GM12878 (cell line): ENCODE measurements at places on chromosomes 12 and 14.
A peak's percentile ranks its signal among the peaks of the same experiment; 100 is the strongest.

GRCh38 chr12:25102402-25102801 lies 92.6 kb downstream of the DNAI7 start:
- DNase-seq: no peak
- peaks cover 6% of the 10 kb centered on the region for H3K36me3 ChIP-seq
- H3K4me1 ChIP-seq: peaks cover 18% of the 10 kb centered on the region
- H3K27me3 ChIP-seq: no peaks in the 10 kb centered on the region

DNA sequence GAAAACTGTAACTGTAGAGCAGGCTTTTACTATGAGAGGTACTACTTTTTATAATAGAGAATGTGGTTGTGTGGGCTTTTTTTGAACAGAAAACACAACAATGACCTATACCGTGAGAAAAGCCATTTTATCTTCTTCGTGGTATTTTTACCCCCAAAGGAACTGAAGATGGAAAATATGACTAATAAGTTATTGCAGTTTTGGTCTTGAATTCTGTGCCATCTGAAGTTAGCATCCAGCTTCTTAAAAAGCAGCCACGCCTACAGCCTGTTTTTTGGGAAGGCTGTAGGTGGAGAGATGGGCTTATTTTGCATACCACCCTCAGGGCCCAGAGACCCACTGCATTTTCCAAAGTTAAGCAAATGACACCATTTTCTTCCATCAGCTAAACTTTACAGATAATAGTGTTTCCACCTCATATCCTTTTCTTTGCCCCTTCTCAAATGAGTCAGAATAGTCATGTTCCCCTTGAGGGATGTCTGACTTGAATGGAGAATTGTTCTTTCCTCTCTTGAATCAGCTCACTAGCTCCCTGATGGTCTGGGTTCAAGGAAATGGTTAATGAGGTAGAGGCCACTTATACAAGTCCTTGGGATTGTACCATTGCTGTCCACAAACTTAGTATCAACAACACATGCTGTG lies 53.0 kb downstream of the TBC1D30 start:
- no peaks in the 10 kb centered on the region for H3K27me3 ChIP-seq
- H3K4me3 ChIP-seq: peak overlapping the region; percentile 48
- peaks cover 2% of the 10 kb centered on the region for H3K36me3 ChIP-seq
- peak; percentile 78 for DNase-seq

GRCh38 chr14:32560209-32560857 lies 231.2 kb downstream of the AKAP6 start:
- no peaks in the 10 kb centered on the region for H3K36me3 ChIP-seq
- no peak overlapping the region for H3K4me3 ChIP-seq
- no peaks in the 10 kb centered on the region for H3K27me3 ChIP-seq
- DNase-seq: no peak
- H3K27ac ChIP-seq: no peak overlapping the region
- H3K4me1 ChIP-seq: no peaks in the 10 kb centered on the region

- H3K27me3 ChIP-seq: no peaks in the 10 kb centered on the region
- no peak overlapping the region for H3K4me3 ChIP-seq
- DNase-seq: no peak
- no peaks in the 10 kb centered on the region for H3K36me3 ChIP-seq
- H3K4me1 ChIP-seq: no peaks in the 10 kb centered on the region
These were observed 29.4 kb downstream of the CCER1 start for GRCh38 chr12:90925562-90925961.

DNA sequence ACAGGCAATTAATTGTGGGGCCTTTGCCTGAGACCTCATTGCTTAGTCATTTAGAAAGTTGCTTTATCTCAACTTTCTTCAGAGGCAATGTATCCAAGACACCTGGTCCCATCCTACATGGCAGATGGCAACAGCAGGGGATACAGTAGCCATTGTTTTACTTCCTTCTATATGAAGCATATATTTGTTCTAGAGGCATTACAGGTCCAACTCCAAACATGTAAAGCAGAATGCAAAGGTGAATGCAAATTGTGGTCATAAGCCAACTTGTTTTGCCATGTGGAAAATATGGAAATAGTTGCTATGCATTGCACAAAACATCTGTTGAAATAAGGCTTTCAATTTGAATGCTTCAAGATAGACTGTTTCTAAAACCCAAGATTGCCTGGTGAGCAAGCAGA lies 109.8 kb upstream of the BCAT1 start:
- H3K27me3 ChIP-seq: no peaks in the 10 kb centered on the region
- H3K36me3 ChIP-seq: peaks cover 14% of the 10 kb centered on the region
- DNase-seq: peak; percentile 58
- H3K4me1 ChIP-seq: peaks cover 39% of the 10 kb centered on the region

GRCh38 chr12:51407604-51408003 lies 16.4 kb upstream of the GALNT6 start:
- no peak for DNase-seq
- H3K4me3 ChIP-seq: no peak overlapping the region
- H3K36me3 ChIP-seq: no peaks in the 10 kb centered on the region
- H3K4me1 ChIP-seq: peaks cover 4% of the 10 kb centered on the region; the same call in 1 of the 2 replicates
- no peaks in the 10 kb centered on the region for H3K27me3 ChIP-seq

DNA sequence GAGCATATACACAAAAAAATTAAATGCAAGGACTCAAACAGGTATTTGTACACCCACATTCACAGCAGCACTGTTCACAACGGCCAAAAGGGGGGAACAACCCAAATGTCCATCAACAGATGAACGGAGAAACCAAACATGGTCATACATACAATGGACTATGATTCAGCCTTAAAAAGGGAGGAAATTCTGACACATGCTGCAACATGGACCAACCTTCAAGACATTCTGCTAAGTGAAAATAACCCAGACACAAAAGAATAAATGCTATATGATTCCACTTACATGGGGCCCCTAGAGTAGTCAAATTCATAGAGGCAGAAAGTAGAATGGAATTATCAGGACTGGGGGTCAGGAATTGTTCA lies 29.5 kb downstream of the ACTN1 start:
- no peak overlapping the region for H3K27ac ChIP-seq
- H3K4me1 ChIP-seq: peaks cover 12% of the 10 kb centered on the region; the same call in 1 of the 2 replicates
- no peaks in the 10 kb centered on the region for H3K36me3 ChIP-seq
- H3K27me3 ChIP-seq: no peaks in the 10 kb centered on the region
- H3K4me3 ChIP-seq: no peak overlapping the region

DNA sequence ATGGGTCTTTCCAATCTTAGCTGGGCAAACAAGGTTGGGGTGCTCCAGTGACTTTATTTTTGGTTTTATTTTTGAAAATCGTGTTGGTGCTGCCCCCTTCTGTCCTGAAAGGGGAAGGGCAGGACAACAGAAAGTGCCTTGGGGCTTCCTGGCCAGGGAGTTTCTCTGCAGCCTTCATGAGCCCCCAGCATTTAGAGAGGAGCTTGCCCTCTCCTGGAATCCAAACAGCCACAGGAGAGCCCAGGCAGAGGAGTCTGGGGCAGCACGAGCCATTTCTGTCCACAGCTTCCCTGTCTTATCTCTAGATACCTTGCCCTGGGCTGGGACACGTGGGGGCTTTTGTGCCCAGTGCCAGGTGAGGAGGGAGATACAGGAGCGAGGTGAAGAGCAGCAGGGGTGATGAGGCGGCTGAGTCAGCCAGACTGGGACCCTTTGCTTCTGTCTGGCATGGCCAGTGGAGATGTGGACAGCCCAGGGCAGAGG lies 4.4 kb upstream of the C1RL start:
- no peaks in the 10 kb centered on the region; the same call in 1 of the 2 replicates for H3K36me3 ChIP-seq
- H3K27ac ChIP-seq: peak overlapping the region; percentile 40; the same call in 1 of the 2 replicates
- no peak overlapping the region for H3K4me3 ChIP-seq
- no peaks in the 10 kb centered on the region for H3K27me3 ChIP-seq
- DNase-seq: no peak

GRCh38 chr12:51533799-51534198 lies 57.2 kb upstream of the SCN8A start:
- H3K27me3 ChIP-seq: no peaks in the 10 kb centered on the region
- DNase-seq: no peak
- no peaks in the 10 kb centered on the region for H3K4me1 ChIP-seq
- H3K36me3 ChIP-seq: no peaks in the 10 kb centered on the region
- no peak overlapping the region for H3K27ac ChIP-seq
- no peak overlapping the region for H3K4me3 ChIP-seq

- no peaks in the 10 kb centered on the region for H3K27me3 ChIP-seq
- no peak overlapping the region for H3K4me3 ChIP-seq
- H3K36me3 ChIP-seq: no peaks in the 10 kb centered on the region
- no peaks in the 10 kb centered on the region for H3K4me1 ChIP-seq
These were observed 107.9 kb downstream of the PTPRQ start for GRCh38 chr12:80551897-80552296.

DNA sequence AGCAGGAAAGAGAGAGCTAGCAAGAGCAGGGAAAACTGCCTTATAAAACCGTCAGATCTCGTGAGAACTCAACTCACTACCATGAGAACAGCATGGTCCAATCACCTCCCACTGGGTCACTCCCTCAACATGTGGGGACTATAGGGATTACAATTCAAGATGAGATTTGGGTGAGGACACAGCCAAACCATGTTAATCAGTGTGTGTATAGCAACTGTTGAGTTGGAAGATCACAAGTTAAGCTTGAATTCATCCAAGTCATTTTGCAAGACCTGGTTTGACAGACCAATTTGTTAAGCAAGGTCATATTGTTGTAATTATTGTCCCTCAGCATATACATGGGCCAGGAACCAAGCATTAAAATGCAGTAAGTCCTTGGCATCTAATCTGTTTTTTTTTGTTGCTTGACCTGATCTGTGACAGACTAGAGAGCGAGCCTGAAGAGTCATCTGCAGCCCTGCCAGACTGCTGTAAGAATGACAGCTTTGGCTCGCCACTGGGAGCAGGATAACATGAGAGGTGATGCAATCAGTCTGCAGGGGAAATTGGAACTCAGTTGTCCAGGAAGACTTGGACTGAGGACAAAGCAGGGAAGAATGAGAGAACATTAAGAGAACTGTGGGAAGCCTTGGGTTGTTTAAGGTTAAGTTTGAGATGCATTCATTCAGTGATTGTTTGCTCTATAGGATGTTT lies 297.6 kb upstream of the SEL1L start:
- H3K4me3 ChIP-seq: no peak overlapping the region
- H3K4me1 ChIP-seq: no peaks in the 10 kb centered on the region
- no peaks in the 10 kb centered on the region for H3K27me3 ChIP-seq
- H3K27ac ChIP-seq: no peak overlapping the region
- no peaks in the 10 kb centered on the region for H3K36me3 ChIP-seq

- H3K27me3 ChIP-seq: peaks cover 10% of the 10 kb centered on the region
- DNase-seq: no peak
- H3K36me3 ChIP-seq: no peaks in the 10 kb centered on the region
- H3K27ac ChIP-seq: no peak overlapping the region
These were observed 23.1 kb downstream of the ACVR1B start for GRCh38 chr12:51974646-51975045.

GRCh38 chr12:87116780-87117179 lies 860.6 kb upstream of the MGAT4C start:
- no peaks in the 10 kb centered on the region for H3K36me3 ChIP-seq
- DNase-seq: no peak
- H3K4me3 ChIP-seq: no peak overlapping the region
- H3K4me1 ChIP-seq: no peaks in the 10 kb centered on the region
- no peak overlapping the region for H3K27ac ChIP-seq

GRCh38 chr12:49037111-49037946 lies 18.8 kb upstream of the PRKAG1 start:
- H3K27me3 ChIP-seq: no peaks in the 10 kb centered on the region
- no peak overlapping the region for H3K27ac ChIP-seq
- H3K4me3 ChIP-seq: no peak overlapping the region
- H3K4me1 ChIP-seq: no peaks in the 10 kb centered on the region
- H3K36me3 ChIP-seq: peaks cover 67% of the 10 kb centered on the region
- no peak for DNase-seq

GRCh38 chr14:75519826-75520728 lies 2.2 kb upstream of the BATF start:
- peaks cover 50% of the 10 kb centered on the region for H3K4me1 ChIP-seq
- DNase-seq: no peak
- no peaks in the 10 kb centered on the region for H3K27me3 ChIP-seq
- no peaks in the 10 kb centered on the region for H3K36me3 ChIP-seq
- H3K4me3 ChIP-seq: peak overlapping the region; percentile 28; the same call in 1 of the 2 replicates
- peak overlapping the region; percentile 93 for H3K27ac ChIP-seq

DNA sequence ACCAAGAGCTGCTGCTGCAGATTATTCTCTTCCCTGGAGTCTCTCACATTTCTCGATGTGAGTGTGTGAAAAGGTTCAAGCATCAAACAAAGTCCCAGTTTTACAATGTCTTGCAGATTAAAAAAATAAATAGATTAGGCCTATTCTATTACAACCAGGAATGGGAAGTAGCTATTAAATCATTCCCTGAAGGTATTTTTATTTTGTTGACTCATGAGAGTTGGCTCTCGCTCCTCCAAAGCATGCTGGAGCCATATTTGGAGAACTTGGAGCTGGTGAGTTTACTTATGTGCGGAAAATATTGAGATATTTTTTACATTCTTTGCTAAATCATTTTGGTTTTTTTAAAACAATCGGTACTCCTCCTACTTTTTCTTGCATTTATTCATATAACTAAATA lies 572.3 kb downstream of the ETNK1 start:
- no peak for DNase-seq
- H3K4me3 ChIP-seq: no peak overlapping the region
- H3K36me3 ChIP-seq: no peaks in the 10 kb centered on the region
- no peaks in the 10 kb centered on the region for H3K4me1 ChIP-seq
- H3K27me3 ChIP-seq: no peaks in the 10 kb centered on the region; the same call in 1 of the 2 replicates

GRCh38 chr12:71551529-71551928 lies 111.9 kb downstream of the LGR5 start:
- no peak for DNase-seq
- no peaks in the 10 kb centered on the region for H3K27me3 ChIP-seq
- no peak overlapping the region for H3K27ac ChIP-seq
- no peaks in the 10 kb centered on the region for H3K4me1 ChIP-seq
- no peaks in the 10 kb centered on the region for H3K36me3 ChIP-seq
- H3K4me3 ChIP-seq: no peak overlapping the region

GRCh38 chr14:22426711-22427110 lies 162.3 kb downstream of the DAD1 start:
- H3K4me1 ChIP-seq: peaks cover 12% of the 10 kb centered on the region
- DNase-seq: no peak
- no peaks in the 10 kb centered on the region for H3K27me3 ChIP-seq
- no peak overlapping the region for H3K27ac ChIP-seq
- no peaks in the 10 kb centered on the region for H3K36me3 ChIP-seq
- no peak overlapping the region for H3K4me3 ChIP-seq

DNA sequence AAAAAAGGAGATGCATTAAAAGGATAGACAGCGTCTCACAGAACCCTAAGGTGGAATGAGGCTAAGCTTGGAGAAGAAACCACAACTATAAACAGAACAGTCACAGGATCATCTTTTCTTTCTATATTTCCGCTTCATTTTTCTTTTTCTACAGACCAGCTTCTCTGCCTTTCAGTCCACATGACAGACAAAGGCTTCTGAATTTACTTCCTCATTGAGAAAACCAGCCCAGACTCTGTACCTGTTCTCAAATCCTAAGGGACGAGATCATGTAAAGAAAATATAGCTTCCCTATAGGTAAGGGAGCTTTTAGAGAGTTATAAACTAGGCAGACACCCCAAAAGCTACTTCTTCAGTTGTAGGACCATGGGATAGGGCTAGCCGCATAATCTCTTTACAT lies 17.4 kb downstream of the SGPP1 start:
- no peaks in the 10 kb centered on the region for H3K27me3 ChIP-seq
- H3K27ac ChIP-seq: peak overlapping the region; percentile 52
- no peak for DNase-seq
- H3K36me3 ChIP-seq: peaks cover 3% of the 10 kb centered on the region; the same call in 1 of the 2 replicates
- no peak overlapping the region for H3K4me3 ChIP-seq
